ENCODE measurements at places on chromosomes 4 and X.

DNA sequence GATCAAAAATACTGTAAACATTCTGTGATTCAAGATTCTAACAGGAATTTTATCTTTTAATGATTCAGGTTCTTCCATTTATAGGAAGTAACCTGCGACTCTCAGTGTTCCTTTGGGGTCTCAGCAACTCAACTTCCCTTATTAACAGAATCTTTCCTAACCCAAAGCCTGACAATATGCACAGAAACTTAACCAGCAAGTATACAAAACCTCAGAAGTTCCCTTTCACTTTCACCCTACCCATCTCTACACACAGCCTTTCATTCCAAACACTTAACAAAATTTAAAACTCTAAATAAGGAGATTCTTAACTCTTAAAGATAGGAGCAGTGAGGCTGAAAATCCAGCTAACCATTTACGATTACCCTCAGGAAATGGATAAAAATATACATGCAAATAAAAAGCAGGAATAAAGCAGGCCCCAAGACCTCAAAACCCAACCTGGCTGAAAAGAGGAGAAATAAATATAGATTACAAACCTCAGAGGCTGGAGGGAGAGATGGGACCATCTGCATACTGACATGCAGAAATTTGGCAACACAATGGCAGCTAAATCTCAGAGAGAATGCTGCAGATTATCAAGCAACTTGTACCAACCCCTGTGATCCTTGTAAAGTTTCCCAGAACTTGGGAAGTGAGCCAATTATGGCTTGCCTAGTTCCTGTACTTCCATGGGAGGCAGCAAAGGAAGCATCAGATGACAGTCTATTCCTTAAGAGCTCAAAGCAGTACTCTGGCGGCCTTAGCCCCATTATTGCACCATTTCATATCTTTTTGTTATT is 101.0 kb downstream of the ATP11C start:
- no peak for DNase-seq

- DNase-seq = no peak
These were observed 73.9 kb downstream of the QRFPR start for GRCh38 chr4:121306931-121307330.

DNA sequence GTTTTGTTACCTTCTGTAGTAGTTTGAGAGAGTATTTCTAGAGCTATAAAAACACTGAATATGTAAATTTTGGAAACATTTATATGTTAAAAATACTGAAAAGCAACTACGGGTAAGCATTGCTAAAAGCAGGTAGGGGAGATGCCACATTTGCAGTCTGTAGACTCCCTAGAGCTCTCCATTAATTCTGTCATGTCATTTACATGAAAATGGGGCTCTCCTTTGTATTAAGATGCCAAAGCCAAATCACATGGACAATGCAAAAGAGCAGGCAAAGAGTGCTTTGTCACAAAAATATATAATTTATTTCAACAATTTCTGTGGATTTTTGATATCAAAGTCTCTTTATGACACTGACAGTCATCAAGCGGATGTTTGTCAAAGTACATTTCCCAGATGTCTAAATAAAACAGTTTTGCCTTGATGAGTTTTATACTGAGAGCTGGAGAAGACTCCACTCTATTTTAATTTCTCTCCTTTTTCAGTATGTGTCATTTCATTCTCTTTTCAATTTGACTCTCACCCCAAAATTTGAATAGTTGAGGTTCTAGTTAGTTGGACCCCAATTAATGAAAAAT is 51.8 kb downstream of the LDB2 start:
- no peak for DNase-seq

DNA sequence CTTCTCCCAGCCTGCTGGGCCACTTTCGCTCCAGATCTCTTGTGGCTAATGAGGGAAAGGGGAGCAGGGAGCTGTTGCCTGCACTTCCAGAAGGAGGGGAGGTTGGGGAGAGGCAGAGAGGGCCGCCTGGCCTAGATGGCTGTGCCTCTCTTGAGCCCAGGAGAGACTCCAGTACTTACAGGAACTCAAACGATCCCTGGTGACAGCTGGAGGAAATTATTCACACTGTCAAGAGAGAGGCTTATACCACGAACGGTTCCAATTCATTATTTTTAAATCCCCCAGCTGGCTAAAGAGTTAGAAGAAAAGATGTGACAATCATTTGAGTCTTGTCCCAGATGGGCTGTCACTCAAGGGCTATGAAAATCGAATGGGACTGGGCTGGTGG is 96.1 kb downstream of the PHKA2 start:
- DNase-seq = no peak

GRCh38 chr4:126038502-126039144 is 723.9 kb downstream of the FAT4 start:
- DNase-seq = no peak
